Lower lobe of right lung (tissue), 2 donors: ENCODE measurements at places on chromosomes 3 and 15. TPM values are rescaled to one million over a fixed set of nuclear protein-coding genes. Genes with fewer than 3 reads are reported as not detected.

DNA sequence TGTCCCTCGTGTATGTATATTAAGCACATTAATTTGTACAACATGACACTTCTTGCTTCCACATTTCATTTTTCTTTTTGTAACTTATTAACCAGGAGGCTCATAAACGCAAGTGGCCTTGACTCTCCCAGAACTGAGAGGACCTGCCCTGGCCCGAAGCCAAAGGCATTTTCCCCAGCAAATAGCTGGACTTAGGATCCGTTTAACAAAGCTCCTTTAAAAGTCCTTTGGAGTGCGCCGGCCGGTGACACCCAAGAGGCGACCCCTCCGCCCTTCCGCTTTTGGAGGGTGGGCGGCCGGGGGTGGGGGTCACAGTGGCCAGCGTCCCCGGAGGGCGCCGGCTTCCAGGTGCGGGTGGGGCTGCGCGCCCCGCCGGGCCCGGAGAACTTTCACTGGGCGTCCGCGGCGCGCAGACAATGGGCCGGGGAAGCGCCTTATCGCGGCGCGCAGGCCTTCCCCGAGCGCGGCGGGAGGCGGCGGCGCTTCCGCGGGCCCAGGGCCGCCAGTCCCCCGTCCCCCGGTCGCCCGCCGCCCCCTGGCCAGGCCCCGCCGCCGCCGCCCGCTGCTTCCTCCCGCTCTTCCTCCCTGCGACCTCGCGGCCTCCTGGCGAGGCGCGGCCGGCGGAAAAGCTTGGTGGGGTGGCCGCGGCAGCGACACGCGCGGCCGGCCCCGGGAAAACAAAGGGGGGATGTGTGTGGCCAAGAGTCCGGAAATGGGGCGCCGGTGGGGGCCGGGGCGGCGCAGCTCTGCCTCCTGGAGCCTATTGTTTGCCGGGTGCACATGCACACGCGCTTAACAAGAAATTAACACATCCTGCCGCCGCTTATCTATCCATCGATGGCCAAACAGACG, 613.4 kb downstream of the MCTP2 start:
- H3K27ac ChIP-seq: peak overlapping the region; percentile 76
- DNase-seq: peak; percentile 74
- H3K4me3 ChIP-seq: peak overlapping the region; percentile 49
- no peaks in the 10 kb centered on the region for H3K27me3 ChIP-seq

DNA sequence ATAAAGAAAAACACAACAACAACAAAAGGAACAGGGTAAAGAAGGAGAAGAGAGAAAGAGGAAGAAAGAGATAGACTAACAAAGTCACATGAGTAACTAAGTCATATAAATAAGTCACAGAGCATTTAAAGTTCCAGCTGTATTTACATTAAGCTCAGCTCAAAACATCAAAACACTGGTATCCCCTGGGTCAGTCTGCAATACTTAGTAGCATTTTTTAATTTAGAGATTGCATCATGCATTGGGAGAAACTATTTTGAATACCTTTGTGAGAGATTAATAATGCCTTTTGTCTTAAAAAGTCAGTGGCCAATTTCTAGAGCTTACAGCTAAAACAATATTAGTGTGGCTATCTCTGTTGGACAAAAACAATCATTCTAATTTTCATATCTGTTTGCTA, 78.4 kb downstream of the NEK10 start:
- no peak overlapping the region for H3K27ac ChIP-seq
- H3K4me3 ChIP-seq: no peak overlapping the region
- H3K4me1 ChIP-seq: no peaks in the 10 kb centered on the region

DNA sequence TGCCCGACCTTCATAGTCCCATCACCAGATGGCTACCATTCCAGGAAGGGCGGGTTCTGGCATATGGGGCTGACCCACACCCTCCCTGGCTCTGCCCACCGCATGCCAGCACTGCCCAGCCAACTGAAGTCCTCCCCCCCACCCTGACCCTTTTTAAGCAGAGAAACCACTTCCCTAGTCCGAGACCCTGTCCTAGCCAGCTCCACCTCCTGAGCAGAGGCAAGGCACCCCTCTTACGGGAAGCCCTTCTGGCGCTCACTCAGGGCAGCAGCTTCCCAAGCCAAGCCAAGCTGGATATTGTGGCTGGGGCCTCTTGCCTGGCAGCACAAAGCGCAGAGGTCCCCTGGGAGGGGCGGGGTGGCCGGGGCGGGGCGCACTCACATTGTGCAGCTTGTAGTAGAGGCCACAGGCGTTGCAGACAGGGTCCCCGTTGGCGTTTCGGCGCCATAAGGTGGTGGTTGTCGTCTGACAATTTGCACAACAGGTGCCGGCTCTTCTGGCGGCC, 11.5 kb downstream of the GATA2 start:
- H3K27me3 ChIP-seq: peaks cover 71% of the 10 kb centered on the region
- peaks cover 10% of the 10 kb centered on the region for H3K36me3 ChIP-seq
- peaks cover 25% of the 10 kb centered on the region for H3K4me1 ChIP-seq
- peak overlapping the region; percentile 60 for H3K27ac ChIP-seq
- peak overlapping the region; percentile 32 for H3K4me3 ChIP-seq
- peak; percentile 52 for DNase-seq

DNA sequence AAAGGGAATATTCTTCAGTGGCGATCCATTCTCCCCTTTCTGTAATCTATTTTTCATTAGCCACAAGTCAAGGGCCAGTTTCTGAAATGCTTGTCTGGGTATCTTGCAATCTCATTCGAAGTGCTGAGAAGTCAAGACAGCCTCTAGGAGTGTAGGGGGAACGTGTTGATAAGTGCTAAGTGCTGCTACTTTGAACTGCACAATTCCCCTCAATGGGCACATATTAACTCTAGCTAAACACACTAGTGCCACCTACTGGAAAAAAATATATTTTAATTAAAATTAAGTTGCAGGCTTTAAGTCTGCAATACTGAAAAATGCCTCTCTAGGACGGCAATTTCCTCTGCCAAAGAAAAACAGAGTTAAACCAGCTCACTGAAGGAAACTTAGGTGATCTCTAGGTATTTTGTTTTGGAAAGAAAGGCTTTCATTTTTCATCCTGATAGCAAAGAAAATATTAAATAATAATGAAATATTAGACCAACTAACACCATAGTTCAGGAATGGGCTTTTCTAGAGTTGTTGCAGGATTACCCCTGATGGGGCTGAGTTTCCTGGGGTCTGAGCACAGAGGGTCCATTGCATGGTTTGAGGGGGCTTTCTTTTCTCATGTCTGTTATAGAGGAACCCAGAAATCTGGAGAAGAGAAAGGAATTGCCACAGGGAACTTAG, 181.9 kb upstream of the KBTBD8 start:
- no peaks in the 10 kb centered on the region for H3K27me3 ChIP-seq
- H3K27ac ChIP-seq: no peak overlapping the region
- no peak overlapping the region for H3K4me3 ChIP-seq
- H3K36me3 ChIP-seq: no peaks in the 10 kb centered on the region
- DNase-seq: no peak
- peaks cover 6% of the 10 kb centered on the region for H3K4me1 ChIP-seq

- no peak overlapping the region for H3K27ac ChIP-seq
- no peaks in the 10 kb centered on the region for H3K4me1 ChIP-seq
- DNase-seq: no peak
- no peak overlapping the region for H3K4me3 ChIP-seq
- no peaks in the 10 kb centered on the region for H3K27me3 ChIP-seq
Observed at GRCh38 chr3:182947888-182948287, 32.5 kb downstream of the DCUN1D1 start.

- no peak overlapping the region for H3K4me3 ChIP-seq
- H3K36me3 ChIP-seq: peaks cover 21% of the 10 kb centered on the region
- H3K27me3 ChIP-seq: no peaks in the 10 kb centered on the region
- no peaks in the 10 kb centered on the region for H3K4me1 ChIP-seq
- H3K27ac ChIP-seq: no peak overlapping the region
- DNase-seq: no peak
Observed at GRCh38 chr3:107716734-107717133, 194.0 kb downstream of the BBX start.

DNA sequence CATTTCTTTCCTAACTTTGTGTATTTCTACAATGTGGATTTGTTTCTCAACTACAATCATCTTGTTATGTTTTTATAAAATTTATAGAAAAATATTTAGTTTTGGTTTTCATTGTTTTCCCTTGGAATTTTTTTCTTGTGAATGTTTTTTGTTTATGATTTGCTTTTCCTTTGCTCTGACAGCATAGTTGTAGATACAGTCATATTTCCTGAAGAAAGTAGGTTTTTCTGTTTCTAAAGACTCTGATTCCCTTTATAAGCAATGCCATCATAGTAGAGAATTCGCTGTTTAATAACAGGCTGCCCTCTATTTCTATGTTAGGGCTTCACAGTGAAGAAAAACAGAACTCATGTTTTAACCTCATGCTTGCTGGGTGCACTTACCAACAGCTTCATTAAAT, 482.3 kb downstream of the ZBBX start:
- H3K27ac ChIP-seq: no peak overlapping the region
- no peaks in the 10 kb centered on the region for H3K4me1 ChIP-seq
- H3K27me3 ChIP-seq: no peaks in the 10 kb centered on the region

GRCh38 chr3:124888482-124889441, 1.6 kb upstream of the ITGB5 start:
- no peak overlapping the region for H3K27ac ChIP-seq
- no peak overlapping the region for H3K4me3 ChIP-seq
- no peaks in the 10 kb centered on the region for H3K36me3 ChIP-seq
- H3K4me1 ChIP-seq: peaks cover 13% of the 10 kb centered on the region

DNA sequence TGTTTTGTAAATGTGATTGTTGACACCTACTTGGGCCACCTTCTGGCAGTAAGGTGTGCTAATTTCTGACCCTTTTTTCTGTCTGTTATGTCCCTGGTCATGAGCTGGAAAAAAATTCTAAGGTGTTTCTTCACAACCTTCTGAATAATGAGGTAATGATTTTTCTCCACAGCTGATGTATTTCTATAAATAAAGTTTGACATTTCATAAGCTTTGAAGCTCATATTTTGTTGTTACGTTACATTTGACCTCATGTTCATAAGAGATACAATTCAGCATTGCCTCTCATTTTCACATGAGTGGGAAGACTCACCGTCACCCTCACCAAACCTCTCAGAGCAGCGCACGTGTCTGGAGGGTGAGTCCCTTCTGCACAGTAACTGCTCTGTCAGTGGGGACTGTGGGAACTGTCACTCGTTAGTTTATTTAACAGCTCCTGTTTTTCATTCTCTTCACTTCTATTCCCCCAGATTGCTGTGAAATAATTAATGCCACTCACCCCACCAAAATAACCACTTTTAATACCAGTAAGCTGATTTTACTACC, 140.9 kb downstream of the PLCL2 start:
- H3K36me3 ChIP-seq: no peaks in the 10 kb centered on the region
- no peaks in the 10 kb centered on the region for H3K4me1 ChIP-seq
- no peak overlapping the region for H3K27ac ChIP-seq
- no peak for DNase-seq
- no peaks in the 10 kb centered on the region for H3K27me3 ChIP-seq

Gene FEM1B
- 55.3 TPM for total RNA-seq

Gene PPP2R3A
- 9.0 TPM for total RNA-seq

Gene LNP1
- total RNA-seq: 2.0 TPM
